Amniotic stem cell (primary cell): ENCODE measurements at places on chromosomes 12 and 14.
A peak's percentile ranks its signal among the peaks of the same experiment; 100 is the strongest.

DNA sequence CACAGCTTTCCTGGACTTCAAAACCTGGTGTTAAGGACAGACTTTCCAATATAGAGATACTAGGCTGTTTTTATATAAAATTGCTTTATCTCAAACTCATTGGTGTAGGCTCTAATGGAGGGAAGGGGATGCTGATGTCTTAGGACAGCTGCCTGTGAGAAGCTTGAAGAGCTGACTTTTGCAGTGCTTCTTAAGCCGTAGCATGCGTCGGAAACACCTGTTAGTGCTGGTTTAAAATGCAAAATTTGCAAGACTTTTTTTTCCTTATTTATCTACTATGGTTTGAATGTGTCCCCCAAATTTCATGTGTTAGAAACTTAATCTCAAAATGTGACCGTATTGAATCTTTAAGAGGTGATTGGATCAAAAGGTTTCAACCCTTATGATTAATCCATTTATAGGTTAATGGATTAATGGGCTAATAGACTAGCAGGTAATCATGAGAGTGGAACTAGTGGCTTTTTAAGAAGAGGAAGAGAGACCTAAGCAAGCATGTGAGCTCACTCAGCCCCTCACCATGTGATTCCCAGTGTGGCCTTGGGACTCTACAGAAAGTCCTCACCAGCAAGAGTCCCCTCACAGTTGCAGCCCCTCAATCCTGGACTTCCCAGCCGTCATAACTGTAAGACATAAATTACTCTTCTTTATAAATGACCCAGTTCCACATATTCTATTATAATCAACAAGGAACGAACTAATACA, 60.9 kb upstream of the FUT8 start:
- no peak for DNase-seq

- peak; percentile 28 for DNase-seq
Observed at GRCh38 chr14:53501361-53502211, 348.5 kb upstream of the DDHD1 start.

GRCh38 chr14:94648801-94649200, 36.6 kb downstream of the SERPINA3 start:
- no peak for DNase-seq

DNA sequence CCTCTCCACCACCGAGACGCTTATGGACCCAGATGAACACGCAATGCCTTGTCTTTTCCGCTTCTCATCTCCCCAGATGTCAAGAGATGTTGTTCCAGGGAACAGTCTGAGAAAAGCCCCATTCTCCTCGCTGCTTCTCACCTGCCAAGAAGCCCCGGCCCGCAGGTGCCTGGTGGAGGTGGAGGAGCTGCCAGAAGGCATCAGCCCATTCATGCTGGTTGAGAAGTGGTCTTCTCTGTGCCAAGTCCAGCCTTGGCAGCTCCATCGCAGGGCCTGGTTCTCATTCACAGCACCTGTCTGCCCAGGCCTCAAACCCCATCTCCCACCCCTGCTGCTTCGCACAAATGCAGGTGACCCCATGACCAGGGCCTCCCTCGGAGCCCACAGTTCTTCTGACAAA, 42.3 kb upstream of the TMEM263 start:
- DNase-seq = no peak

GRCh38 chr12:3325736-3326135, 165.3 kb upstream of the PRMT8 start:
- no peak for DNase-seq

DNA sequence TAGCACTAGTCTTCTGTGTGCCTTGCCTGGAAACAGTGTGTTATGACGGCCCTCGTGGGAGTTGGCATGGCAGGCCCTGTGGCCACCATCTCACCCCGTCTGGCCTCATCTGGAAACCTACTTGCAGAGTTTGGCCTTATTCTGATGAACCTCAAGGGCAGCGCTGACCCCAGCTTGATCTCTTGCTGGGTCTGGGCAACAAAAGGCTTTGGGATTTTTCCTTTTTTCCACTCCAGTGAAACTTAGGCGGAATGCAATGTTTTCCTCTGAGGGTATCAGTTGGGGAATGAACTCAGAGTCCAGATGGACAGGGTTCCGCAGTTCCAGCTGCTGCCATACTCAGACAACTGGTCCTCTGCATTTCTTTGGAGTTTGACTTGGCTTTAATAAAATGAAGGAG, 15.9 kb downstream of the CACNA1C start:
- DNase-seq = no peak

DNA sequence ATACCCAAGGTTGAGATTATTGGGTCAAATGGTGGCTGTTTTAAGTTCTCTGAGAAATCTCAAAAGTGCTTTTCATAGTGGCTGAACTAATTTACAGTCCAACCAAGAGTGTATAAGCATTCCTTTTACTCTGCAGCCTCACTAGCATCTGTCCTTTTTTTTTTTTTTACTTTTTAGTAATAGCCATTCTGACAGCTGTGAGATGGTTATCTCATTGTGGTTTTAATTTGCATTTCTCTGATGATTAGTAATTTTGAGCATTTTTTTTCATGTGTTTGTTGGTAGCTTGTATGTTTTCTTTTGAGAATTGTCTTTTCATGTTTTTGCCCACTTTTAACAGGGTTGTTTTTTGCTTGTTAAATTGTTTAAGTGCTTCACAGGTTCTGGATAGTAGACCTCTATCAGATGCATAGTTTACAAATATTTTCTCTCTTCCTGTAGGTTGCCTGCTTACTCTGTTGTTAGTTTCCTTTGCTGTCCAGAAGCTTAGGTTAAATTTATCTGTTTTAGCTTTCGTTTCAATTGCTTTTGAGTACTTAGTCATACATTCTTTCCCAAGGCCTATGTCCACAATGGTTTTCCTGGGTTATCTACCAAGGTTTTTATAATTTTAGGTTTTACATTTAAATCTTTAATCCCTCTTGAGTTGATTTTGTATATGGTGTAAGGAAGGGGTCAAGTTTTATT, 881.3 kb upstream of the SEL1L start:
- no peak for DNase-seq

DNA sequence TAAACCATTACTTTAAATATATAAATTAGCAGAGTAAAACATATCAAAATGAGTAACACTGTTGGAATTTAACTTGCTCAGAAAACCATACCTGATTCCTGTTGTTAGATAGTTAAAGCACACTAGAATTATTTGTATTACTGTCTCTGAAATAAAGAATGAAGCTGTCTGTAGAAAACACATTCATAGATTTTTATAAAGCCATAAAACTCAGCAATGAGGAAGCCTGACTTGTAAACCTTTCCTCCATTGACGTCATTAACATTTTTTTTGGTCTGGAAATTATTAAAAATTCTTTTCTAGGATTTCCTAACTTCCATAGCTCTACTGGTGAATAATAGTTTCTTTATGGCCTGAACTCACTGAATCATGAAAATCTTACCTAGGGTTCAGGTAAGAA, 147.6 kb downstream of the BRMS1L start:
- DNase-seq = no peak
